Fibroblast of skin of right biceps (primary cell): ENCODE measurements at places on chromosomes 6 and 20.

GRCh38 chr6:6820641-6821238 is 232.2 kb downstream of the LY86 start:
- DNase-seq = no peak

GRCh38 chr20:56411759-56412472 is at the start of gene CASS4:
TSS of gene CASS4 (plus strand) at chr20:56412260. CDS start at chr20:56412459, 199 bp downstream.
- DNase-seq = peak; percentile 39

DNA sequence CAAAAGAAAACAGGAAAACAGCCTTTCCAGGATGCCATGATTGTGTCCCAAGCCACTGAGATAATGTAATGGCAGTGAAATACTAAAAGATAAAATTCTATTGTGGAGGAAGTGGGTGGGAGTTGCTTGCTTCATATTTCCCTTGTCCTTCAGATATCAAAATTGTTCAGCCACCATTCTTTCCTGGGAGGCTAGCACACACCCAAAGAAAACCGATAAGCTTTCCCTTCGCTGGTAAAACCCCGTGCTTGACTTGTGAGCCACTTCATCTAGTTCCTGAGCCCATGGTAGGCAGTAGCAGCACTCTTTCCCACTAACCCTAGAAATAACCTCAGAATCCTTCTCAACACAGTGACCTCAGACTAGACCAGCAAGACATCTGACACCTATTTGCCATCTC is 357.4 kb upstream of the PLCB4 start:
- DNase-seq = no peak

GRCh38 chr6:152977556-152977955 is 5.3 kb downstream of the FBXO5 start:
- no peak for DNase-seq

- no peak for DNase-seq
These were observed 28.6 kb upstream of the SPDEF start for GRCh38 chr6:34584694-34585093.

DNA sequence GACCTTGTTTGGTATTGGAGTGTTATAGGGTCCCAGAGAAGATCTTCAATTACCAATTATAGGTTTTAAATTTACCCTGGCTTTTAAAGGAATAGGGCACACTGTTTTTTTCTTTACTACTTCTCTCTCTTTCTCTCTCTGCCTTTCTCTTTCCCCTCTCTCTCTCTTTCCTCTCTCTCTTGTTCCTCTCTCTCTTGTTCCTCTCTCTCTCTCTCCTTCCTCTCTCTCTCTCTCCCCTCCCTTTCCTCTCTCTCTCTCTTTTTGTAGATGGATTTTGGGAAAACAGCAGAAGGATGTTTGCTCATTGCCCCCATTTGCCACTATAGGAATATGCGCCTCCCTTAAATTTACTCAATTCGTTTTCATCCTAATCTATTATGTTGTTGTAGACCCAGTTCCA is 45.2 kb downstream of the TBX18 start:
- no peak for DNase-seq

- DNase-seq = no peak
These were observed 9.2 kb upstream of the OSER1 start for GRCh38 chr20:44219791-44220190.

DNA sequence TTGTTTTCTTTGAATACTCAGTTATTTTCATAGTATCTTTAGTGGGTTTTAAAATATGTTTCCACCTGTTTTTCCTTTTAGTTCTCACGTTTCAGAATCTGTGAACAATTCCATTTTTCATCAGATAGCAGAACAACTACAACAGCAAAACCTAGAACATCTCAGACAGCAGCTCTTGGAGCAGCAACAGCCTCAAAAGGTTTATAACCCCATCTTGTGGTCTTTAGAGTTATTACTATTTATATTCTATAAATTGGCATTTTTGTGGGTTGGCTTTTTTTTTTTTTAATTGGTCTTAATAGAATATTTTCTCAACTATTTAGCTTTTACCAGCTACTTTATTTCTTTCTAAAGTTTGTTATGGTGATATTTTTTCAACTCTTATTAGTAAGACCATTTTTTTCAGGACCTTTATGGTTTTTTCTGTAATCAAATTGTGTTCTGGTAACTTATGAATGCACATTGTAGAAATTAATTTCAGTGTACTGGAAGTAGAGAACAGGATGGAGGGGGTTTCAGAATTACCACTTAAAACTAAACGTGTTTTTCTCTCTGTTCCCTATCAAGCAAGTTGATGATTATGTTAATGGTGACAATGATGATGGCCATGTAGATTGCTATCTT is 72.2 kb downstream of the SCAF8 start:
- DNase-seq = peak; percentile 51

GRCh38 chr6:97885325-97885724 is 602.3 kb upstream of the MMS22L start:
- no peak for DNase-seq

DNA sequence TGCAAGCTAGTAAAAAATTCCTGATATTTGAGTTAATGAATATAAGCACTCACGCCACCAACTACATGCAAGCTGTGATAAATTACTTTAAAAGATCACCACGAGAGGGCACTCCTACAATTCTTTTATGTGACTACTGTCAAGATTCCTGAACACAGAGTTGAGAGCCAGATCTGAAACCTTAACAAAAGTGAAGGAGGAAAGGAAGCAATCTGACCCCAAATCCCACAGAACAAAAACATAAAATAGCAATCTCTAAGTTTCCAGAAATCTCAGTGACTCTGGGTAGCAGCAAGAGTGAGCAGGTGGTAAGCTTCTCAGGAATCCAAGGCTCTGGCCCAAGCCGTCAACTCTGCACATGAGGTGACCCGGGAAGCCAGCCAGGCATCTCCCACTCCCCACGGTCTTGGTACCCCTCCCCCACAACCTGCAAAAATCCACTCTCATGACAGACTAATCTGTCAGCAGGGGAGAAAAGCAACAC is 55.1 kb downstream of the STAU1 start:
- peak; percentile 67 for DNase-seq

GRCh38 chr20:33654680-33655161 is 7.4 kb upstream of the C20orf144 start:
- DNase-seq = no peak

DNA sequence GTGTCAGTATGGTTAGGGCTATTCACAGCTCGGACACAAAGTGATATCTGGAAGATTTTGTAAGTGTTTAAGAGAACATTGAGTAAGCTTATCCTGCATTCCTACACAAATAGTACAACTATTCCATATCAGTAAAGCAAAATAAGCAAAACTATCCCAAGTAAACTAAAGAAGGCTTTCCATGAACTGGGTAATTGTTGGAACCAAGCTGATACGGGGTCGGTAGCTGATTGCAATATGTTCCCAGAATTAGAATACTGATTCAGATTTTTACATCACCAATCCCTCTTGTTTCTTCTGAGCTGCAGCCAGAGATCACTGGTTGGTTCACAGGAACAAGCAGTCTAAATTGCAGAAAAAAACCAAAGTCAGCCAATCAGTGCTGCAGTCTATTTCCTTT is 54.1 kb downstream of the CDS2 start:
- no peak for DNase-seq

DNA sequence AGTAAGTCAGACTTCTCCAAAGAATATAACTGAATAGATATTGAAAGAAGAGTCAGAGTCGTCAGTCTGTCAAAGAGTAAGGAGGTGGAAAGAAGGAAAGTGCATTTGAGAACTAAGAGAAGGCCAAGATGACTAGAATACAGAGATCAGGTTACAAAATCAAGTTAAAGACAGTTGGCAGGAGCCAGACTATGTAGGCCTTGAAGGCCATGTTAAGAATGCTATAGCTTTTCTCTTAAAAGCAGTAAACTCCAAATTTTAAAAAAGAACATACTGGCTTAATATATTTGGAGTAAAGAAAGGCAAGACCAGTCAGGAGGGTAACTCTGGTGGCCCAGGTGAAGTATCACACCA is 68.8 kb downstream of the IBTK start:
- DNase-seq = no peak
